Dermis microvascular lymphatic vessel endothelial cell (primary cell): ENCODE measurements at places on chromosomes 3 and 15. TPM values are rescaled to one million over a fixed set of nuclear protein-coding genes. Genes with fewer than 3 reads are reported as not detected.

Gene COLQ
- total RNA-seq, result 0.39 and 1.9 TPM in 2 replicates

Gene GABRR3
- not detected in 2 replicates for total RNA-seq

Gene NUP210
- 1.5 and 2.3 TPM in 2 replicates for total RNA-seq

Gene APBA2
- 22.7 and 44.4 TPM in 2 replicates for total RNA-seq

Gene FOXB1
- not detected in 2 replicates for total RNA-seq

Gene CD200R1
- total RNA-seq, result not detected in 2 replicates

Gene OSBPL10
- 8.0 and 14.0 TPM in 2 replicates for total RNA-seq

Gene IL5RA
- not detected in 2 replicates for total RNA-seq

Gene MUC4
- total RNA-seq, result not detected in 2 replicates

Gene MAGI1
- total RNA-seq, result 49.0 and 80.4 TPM in 2 replicates

Gene TEX9
- total RNA-seq, result 0.25 and 0.26 TPM in 2 replicates

Gene KBTBD12
- total RNA-seq, result not detected in 2 replicates

Gene RTP1
- total RNA-seq, result not detected in 2 replicates

Gene CCNL1
- 78.8 and 117 TPM in 2 replicates for total RNA-seq
